ENCODE measurements at places on chromosomes 4 and X. TPM values are rescaled to one million over a fixed set of nuclear protein-coding genes. Genes with fewer than 3 reads are reported as not detected.

Gene BMX
- 3.3 TPM for total RNA-seq

Gene GNL3L
- total RNA-seq: 32.6 TPM

Gene ANAPC4
- total RNA-seq: 12.2 TPM

Gene PSAPL1
- total RNA-seq: not detected

Gene DDX53
- total RNA-seq: not detected

Gene IL3RA
- 6.9 TPM for total RNA-seq

Gene CLGN
- total RNA-seq: 47.0 TPM

Gene FRAS1
- 1.4 TPM for total RNA-seq

Gene WAS
- 2.3 TPM for total RNA-seq

Gene AMBN
- not detected for total RNA-seq

Gene ATRX
- 82.2 TPM for total RNA-seq

Gene BMP3
- total RNA-seq: not detected

Gene FAM47A
- not detected for total RNA-seq

Gene KIAA0232
- 82.5 TPM for total RNA-seq
